ENCODE measurements at places on chromosomes 7 and 10.

GRCh38 chr10:102678842-102679289 lies 34.6 kb downstream of the TRIM8 start:
- ATAC-seq, result peak; percentile 19

- ATAC-seq, result no peak
Measured at GRCh38 chr10:30115626-30115940, 56.2 kb upstream of the JCAD start.

DNA sequence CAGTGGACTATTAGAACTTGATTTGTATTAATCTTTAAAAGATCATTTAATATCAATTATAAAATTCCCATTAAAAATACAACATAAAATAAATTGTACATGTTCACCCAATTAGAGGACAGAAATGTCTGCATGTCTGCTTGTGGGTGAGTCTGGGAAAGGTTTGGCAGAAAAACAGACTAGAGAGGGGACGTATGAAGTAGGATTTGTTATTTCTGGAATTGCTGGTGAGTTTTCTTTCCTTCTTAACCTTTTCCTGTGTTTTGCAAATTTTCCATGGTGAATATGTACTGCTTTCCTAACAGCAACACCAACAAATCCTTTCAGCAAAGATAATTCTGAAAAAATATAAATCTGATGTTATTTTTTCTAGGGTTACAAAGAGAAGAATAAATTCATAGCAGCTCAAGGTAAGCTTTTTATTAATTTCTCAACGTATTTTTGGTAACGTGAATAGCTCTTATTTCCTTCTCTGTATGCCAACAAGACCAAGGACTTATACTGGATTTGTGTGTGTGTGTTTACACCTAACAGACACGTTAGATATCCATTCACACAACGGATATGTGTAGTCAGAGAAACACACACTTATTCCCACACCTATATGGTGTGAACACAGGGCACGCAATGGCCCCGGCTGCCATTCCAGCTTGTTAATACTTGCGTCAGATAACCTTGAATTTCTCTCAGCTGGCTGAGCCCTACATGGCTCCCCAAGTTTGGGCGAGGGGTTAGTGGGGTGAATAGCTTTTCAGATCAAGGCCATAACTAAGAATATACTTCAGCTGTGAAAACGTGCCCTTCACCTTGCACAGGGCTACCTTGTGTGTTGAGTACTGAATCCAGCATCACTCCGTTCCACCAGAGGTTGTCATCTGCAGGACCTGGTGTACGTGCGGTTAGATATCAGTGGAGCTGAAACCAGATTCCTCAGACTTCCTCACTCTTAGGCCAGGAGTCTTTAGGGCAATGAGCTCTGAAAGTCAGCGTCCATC lies 64.6 kb downstream of the MKI67 start:
- no peak for ATAC-seq

GRCh38 chr10:88045096-88045495 lies 181.7 kb downstream of the PTEN start:
- ATAC-seq, result no peak

DNA sequence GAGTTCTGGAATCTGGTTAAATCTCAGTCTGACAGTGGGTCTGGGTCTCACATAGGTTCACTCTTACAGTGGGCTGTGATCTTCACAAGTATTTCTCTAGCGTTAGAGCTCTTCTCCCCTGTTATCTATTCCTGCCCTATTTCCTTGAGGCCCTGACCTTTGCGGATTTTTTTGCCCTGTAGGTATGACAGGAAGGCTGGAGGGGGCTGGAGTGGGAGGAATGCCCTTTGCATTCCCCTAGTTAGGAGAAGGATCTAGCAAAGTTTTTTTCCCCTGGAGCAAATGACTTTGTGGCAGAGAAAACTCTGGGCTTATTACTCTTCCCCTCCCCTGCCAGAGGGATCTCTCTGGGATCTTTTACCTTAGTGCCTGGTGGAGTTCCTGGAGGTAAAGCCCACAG lies 49.2 kb downstream of the GALNT11 start:
- ATAC-seq, result no peak

GRCh38 chr10:124428207-124428777 lies 9.6 kb upstream of the OAT start:
- no peak for ATAC-seq

Measured in gastroesophageal sphincter (tissue), 4 donors.